ENCODE measurements at places on chromosomes 11 and 22.

GRCh38 chr22:44628835-44629234 lies 73.2 kb upstream of the PRR5 start:
- DNase-seq = no peak

DNA sequence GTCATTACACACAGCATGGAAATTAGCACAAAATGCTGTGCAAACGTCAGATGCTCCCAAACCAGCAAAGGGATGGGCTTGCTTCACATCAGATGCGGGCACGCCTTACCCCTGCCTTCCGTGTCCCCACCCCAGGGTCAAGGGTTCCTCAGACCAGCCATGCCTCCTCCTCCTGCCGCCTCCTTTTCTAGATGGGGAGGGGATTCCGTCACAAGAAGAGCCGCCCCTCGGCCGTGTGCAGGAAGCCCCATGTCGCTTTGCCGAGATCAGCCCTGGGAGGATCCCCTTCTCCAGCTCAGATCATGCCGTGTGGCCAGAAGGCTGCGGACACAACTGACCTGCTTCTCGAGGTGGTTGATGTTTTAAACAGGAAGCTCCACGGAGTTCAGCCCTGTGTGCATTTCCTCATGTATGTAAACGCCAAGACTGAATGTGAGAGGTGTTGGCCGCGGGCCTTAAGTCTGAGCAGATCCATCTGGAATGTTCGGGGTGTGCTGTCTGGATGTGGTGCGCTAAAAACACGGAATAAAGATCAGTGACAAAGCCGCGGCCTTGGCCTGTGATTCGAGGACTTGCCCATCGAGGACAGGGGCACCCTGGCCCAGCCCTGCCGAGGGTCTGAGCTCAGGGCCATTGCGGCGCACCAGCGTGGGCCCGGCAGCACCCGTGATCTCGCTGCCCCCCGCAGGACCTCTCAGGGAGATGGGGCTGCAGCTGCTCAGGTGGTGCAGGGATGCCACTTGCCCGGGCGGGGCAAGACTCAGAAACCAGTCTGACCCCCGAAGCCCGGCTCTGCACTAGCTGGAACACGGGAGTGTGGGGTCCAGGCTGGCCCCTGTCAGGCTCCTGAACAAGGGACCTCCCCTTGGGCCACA lies 412.9 kb downstream of the TBC1D22A start:
- no peak for DNase-seq

- DNase-seq = no peak
These were observed 7.0 kb upstream of the P2RY2 start for GRCh38 chr11:73210916-73211667.

GRCh38 chr11:60059052-60059451 lies 2.6 kb downstream of the MS4A3 start:
- peak; percentile 18 for DNase-seq

DNA sequence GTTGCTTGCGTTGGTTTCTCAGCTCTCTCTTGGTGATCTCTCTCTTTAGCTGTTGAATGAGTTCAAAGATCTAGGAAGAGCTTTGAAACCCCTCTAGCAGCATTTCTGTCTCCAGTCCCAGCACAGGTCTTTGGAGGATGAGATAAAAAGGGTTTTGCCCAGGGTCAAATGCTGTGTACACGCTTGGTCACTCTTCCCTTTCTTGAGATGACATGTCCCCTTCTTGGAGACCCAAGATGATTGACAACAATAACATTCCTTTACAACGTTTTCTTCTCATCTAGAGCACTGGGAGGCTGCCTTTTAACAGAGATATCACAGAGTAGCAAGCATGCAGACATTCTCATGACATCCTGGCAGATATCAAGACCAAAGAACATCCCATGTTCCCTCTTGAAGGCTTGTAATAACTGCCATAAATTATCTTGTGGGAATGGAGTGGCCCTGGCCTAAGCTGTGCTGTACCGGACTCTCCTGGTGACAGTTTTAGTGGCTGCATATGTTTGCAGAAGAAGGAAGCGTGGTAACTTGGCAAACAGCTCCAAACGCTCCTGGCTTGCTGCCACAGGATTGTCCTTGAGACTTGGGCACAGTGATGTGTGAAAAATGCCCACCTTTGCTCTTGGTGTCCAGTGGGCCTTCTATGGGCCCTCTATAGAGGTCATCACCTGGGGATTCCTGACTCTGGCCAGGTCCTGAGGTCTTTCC lies 107.8 kb downstream of the PTPRJ start:
- no peak for DNase-seq

- DNase-seq = peak; percentile 64
These were observed 645 bp downstream of the RTCB start for GRCh38 chr22:32411402-32411801.

GRCh38 chr11:64885367-64886286 lies 7.2 kb upstream of the EHD1 start:
- no peak for DNase-seq

- peak; percentile 33 for DNase-seq
These were observed 92.8 kb upstream of the APOA1 start for GRCh38 chr11:116930177-116930576.

GRCh38 chr11:59199546-59200422 lies 12.9 kb downstream of the MPEG1 start:
- no peak for DNase-seq

DNA sequence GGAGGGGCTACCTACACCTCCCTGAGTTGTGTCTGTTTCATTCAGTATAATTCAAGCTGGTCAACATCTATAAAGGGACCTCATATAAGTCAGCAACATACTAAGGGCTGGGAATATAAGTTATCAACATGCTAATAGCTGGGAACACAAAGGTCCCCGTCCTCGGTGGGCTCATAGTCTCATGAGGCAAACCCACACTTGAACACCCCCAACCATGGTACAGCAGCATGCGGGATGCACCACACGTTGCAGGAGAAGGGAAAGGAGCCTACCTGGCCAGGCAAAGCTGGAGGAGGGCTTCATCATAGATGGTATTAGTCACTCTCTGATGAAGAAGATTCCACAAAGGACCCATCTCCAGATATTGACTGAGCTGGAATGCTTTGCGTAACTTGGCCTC lies 561.8 kb upstream of the B3GAT1 start:
- no peak for DNase-seq

- DNase-seq = no peak
These were observed 2.7 kb upstream of the CCDC15 start for GRCh38 chr11:124951341-124951740.

DNA sequence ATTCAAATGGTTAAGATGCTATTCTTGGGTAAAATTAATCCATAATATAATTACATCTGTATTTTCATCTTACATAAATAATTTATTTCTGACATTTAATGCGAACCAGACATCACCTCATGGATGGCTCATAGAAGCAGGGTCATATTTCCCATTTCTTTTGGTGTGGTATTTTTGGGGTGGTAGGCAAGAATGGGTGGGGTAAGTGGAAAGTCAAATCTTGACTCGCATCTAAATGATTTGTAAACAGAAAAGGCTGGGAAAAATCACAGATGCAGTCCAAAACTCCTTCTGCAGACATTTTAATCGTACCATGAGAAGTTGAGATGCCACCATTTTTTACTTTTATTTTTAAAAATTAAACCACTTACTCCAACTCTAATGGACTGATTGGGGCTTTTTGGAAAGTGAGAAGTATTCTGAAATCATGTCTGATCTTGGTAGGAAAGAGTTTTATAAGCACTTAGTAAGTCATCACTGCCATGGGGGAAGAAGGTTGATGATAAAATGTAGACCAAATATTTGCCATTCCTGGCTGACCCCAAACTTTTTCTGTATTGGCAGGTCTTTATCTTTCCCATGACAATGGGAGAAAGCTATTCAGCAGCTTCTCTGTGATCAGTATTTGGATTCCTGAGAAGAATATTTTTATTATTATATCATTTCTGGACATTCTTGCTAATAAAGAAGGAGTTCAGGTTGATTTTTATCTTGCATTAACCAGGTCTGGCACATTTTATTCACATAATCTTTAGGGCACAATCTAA lies 47.2 kb upstream of the BLID start:
- DNase-seq = no peak

DNA sequence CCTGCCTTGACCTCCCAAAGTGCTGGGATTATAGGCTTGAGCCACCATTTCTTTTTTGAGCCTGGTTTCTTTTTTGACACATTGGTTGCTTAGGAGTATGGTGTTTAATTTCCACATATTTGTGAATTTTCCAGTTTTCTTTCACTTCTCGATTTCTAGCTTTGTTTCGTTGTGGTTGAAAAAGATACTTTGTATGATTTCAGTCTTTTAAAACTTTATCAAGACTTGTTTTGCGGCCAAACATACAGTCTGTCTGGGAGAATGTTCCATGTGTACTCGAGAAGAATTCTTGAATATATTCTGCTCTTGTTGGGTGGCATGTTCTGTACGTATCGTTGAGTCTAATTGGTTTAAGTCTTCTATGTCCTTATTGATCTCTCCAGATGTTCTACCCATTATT lies 20.8 kb downstream of the SHANK3 start:
- DNase-seq = no peak

- no peak for DNase-seq
These were observed 6.2 kb upstream of the SREBF2 start for GRCh38 chr22:41826430-41827383.

- no peak for DNase-seq
These were observed 2.1 kb downstream of the LHFPL7 start for GRCh38 chr22:24944217-24944937.

DNA sequence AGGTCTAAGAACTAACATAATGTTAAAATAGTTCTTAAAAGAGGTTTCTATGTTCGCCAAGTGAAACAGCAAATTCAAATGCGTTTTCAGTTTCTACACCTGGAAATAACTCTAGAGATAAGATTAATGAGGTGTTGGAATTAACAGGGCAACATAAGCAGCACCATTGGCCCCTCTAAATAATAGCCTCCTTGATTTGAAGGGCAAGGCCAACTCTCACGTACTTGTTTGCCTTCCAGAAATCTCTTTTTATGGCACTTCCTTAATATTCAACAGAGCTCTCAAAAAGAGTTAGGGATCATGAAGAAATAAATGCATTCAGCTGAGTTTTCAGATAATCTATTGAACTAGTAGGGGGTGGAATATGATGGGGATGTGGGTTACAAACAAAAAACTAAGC lies 80.9 kb downstream of the AASDHPPT start:
- no peak for DNase-seq

- DNase-seq = no peak
These were observed 33.7 kb downstream of the GNB1L start for GRCh38 chr22:19820880-19821522.

- DNase-seq = no peak
These were observed 933 bp downstream of the ACTN3 start for GRCh38 chr11:66547662-66548009.

GRCh38 chr11:47272706-47273105 lies 2.8 kb downstream of the MADD start:
- no peak for DNase-seq

DNA sequence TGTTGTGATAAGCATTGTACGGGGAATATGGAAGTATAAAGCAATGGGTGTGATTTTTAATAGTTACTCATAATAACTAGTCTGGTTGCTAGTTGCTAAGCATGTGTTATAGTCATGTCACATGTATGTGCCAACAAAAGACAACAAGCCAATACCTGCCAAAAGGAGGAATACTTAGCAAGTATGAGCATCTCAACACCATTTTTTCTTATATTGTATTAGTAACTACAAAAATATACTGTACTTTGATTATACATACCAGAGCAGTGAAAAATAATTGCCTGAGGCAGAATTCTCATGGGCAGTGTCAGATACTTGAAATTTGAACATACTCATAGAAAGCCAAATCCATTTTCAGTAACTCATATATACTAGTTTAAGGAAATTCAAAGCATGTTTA lies 62.4 kb upstream of the ALKBH3 start:
- peak; percentile 82 for DNase-seq

DNA sequence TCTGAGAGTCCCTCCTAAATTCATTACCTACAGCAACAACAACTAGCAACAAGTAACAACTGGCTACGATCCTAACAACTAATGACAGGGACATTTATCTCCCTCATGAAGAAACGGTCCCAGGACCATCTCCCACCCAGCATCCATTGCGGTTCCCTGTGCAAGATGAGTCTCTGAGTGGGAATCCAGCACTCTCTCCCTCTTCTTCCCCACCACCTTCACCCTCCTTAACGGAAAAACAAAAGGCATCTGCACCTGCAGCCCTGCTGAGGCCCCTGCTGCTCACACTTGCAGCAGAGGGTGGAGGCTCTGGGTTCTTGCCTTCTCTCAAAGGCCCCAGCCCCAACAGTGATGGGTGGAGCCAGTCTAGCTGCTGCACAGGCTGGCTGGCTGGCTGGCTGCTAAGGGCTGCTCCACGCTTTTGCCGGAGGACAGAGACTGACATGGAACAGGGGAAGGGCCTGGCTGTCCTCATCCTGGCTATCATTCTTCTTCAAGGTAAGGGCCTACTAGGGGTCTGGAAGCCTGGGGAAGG lies at the start of gene CD3G:
Gene CD3G, plus strand, starts transcription at position 364 of the 535 bp plus-strand sequence. Its CDS starts 80 bp downstream, at position 444.
- no peak for DNase-seq

- no peak for DNase-seq
These were observed 21.0 kb downstream of the C22orf23 start for GRCh38 chr22:37932401-37932800.

- no peak for DNase-seq
These were observed 566.2 kb downstream of the TMEM135 start for GRCh38 chr11:87603887-87604286.

DNA sequence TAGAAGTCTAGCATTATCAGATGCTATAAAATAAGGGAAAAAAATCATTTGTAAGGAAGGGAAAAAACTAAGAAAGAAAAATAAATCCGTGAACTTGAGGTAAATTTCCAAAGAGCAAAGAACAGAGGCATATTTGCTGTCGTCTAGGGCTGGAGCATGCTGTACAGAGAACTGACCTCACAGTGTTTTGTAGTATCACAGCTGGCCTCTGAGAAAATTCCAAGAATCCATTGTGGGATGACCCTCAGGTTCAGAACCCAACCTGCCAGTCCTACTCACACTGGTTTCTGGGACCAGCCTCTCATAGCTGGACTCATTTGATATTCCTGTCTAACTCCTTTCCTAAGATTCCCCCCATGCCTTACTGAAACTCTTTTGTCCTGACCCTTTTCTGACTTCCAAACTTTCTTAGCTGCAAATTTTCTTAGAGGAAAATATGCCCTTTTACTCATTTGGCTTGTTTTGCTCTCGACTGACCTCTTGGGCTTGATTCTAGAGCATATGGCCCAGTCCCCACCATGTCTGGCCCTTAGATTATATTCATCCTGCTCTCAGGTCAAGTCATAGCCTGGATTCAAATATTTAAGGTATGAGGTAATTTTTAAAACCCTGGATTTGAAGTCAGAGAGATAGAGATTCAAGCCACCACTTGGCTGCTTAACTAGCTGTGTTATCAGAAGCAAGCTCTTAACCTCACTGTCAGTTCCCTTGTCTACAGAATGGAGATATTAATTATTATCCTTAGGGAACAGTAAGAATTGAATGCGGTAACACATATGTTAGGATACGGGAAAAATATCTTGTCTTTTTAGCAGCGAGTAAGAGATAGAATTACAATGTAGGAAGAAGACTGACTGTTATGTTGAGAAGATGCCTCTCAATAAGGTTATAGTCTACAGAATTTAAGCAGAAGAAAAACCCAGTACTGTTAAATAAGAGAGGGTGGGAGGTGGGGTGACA lies 89.7 kb upstream of the KCNA4 start:
- no peak for DNase-seq

DNA sequence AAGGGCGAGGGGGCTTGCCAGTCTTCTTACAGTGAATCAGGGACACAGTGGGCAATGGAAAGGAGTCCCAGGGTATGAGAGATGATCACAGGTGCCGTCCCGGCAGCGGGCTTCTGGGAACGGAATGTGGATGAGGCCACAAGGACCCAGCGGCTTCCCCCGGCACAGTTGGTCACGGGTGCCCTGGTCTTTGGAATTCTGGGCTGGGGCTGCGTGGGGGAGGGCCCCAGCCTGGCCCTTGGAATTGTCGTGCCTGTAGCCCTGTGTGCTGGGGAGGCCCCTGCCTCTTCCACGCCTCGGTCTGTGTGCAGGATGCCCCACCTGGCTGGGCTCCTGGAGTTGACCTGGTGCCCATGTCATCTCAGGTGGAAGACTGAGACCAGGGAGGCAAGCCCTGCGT lies 76.6 kb downstream of the FBLN1 start:
- no peak for DNase-seq
